ENCODE measurements at places on chromosomes 7 and 10. TPM values are rescaled to one million over a fixed set of nuclear protein-coding genes. Genes with fewer than 3 reads are reported as not detected.

GRCh38 chr7:120370954-120371353, 98.0 kb downstream of the KCND2 start:
- no peak for DNase-seq

DNA sequence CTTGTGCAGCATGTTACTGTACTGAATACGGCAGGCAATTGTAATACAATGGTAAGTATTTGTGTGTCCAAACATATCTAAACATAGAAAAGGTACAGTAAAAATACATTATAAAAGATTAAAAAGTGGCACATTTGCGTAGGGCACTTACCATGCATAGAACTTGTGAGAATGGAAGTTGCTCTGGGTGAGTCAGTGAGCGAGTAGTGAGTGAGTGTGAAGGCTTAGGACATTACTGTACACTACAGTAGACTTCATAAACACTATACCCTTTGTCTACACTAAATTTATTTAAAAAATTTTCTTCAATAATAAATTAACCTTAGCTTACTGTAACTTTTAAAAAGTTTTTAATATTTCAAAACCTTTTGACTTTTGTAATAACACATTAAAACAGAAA, 37.5 kb downstream of the BPGM start:
- no peak for DNase-seq

GRCh38 chr7:15560968-15561367, 847 bp downstream of the AGMO start:
- DNase-seq, result no peak

- no peak for DNase-seq
These were observed 29.0 kb upstream of the UBE2D1 start for GRCh38 chr10:58305821-58306220.

DNA sequence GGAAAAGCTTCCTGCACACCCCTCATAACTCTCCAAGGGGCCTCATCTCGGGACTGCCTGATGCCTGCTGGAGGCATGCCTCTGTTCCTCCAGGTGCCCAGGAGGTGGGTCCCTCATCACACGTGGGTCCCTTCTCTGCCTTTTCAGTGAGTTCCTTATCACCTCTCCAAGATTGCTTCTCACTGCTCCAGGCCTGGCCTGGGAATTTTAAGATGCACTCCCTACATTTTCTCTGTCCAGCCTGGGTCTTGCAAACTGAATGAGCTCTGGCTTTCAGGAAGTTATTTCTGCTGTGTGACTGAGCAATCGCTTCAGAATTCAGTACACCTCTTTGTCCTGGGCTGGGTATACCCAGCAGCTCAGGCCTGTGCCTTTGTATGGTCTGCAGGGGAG, 43.8 kb downstream of the LRRC18 start:
- DNase-seq, result no peak

The EGR2 gene
- total RNA-seq, result 0.55 TPM

The LLCFC1 gene
- total RNA-seq, result not detected
